ENCODE measurements at places on chromosomes 5 and 9. TPM values are rescaled to one million over a fixed set of nuclear protein-coding genes. Genes with fewer than 3 reads are reported as not detected.

- no peak for ATAC-seq
Measured at GRCh38 chr9:34630402-34631154, 1.7 kb upstream of the ARID3C start.

GRCh38 chr9:69036309-69036708, 757 bp downstream of the FXN start:
- peak; percentile 49 for ATAC-seq

DNA sequence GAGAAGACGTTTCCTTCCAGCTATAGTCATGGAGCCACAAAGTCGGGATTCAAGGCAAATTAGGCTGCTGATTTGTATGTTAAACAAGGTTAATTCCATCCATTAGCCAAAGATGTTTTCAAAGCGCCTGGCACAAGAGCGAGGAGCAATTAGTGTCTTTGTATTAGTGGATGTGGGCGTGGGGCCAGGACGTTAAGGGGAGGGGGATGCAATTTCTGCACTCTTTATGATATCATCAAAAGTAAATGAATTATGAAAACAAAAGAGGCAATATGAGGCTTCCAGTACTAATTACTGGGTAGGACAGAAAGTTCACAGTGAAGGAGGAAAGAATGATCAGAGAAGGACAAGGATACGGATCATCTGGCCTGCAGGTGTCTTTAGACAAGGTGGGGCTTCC, 230.9 kb upstream of the MSX2 start:
- ATAC-seq, result no peak

Gene CDKN2A
- total RNA-seq, result 6.4 TPM

DNA sequence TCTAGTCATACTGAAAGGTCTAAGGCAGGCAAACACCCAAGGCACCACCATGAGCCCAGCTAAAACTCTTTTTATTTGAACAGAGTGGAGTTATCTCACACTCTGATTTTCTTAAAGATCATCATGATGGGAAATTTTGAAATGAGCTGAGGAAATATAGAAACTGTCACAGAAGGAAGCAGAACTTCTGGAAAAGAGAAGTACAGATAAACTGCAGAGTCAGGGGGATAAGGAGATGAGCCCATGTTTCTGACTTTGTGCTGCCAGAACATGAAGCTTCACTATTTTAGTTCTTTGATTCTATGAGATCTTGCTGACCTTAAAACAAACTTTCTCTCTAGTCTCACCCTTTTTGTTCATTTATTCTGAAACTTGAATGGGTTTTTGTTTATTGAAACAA, 406.5 kb upstream of the EDIL3 start:
- ATAC-seq, result no peak

DNA sequence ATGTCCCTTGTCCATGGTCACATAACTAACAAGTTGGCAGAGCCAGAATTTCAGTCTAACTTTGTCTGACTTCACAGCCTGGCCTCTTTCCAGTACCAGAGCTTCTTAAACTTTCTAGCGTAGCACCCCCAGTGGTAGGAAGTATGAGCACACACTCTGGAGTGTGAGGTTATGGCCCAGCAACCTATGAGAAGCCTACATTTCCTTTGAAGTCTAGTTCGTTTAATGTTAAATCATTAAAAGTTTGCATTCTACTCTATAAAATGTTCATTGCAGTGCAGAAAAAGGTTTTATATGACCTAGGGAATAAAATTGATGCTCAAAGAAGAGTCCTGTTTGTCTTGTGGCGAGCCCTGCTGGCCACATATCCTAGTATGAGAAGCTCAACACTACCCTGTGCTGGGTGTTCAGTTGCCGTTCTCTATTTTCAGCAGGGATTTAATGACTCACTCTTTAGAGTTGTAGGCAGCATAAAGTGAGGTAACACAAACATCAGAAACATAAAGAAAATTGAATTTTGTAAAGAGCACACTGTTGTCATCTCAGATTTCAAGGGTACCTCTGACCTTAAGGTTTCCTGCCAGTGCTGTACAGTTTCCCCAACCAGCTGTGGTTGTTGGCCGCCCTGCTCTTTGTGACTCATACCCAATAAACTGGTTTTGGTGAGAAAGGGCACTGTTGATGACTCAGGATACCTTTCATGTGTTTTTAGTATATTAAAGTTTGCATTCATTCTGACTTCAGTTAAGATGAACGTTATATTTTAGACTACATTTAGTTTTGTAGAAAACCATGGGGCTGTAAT, 14.3 kb downstream of the MCCC2 start:
- peak; percentile 94 for ATAC-seq

DNA sequence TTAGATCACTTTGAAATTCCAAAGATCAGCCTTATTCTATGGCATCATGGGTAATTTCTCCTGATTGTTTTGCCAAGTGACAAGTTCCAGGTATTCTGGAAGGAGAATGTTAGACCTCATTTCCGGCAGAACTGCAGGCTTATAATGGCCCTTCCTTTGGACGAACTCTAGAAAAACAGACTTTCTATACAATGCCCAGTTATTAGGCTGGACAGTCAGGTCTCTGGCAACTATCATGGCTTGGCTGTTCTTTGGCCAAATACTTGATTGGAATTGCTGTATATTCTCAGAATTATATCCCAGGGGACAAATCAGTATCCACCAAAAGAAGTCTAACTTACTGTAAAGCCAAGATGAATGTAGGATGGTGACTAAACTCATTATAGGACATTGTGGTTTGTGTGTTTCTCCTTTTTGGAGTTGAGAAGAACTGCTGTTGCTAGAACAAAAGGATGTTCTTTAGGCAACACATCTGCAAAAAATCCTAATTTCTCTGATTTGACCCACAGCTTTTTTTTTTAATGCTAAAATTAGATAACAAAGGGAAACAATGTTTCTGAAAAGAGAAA, 69.0 kb downstream of the ADAMTSL1 start:
- ATAC-seq, result no peak

- peak; percentile 74 for ATAC-seq
Measured at GRCh38 chr5:94577466-94578245, 40.7 kb downstream of the KIAA0825 start.

- no peak for ATAC-seq
Measured at GRCh38 chr5:3197304-3198073, 398.1 kb upstream of the IRX1 start.

- ATAC-seq, result no peak
Measured at GRCh38 chr9:137389428-137389746, 33.6 kb downstream of the EXD3 start.

Gene TMEM215
- total RNA-seq, result not detected

Gene FGFR4
- 2.4 TPM for total RNA-seq

DNA sequence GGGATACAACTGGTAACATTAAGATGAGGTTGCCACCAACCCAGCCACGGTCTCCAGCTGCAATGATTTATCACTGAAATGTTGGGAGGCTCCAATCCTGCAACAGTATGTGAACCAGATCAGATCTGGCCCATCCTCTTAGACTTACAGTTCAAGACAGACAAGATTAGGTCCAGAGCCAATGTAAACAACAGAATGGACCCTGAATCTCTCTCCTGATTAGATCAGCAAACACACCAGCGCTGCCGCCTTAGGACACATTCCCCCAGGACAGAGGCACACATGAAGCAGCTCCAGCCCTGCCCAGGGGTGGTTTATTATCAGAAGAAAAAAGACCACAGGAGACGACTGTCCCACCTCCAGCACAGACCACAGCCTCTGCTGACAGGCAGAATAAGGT, 82.1 kb downstream of the SLIT3 start:
- ATAC-seq, result no peak

DNA sequence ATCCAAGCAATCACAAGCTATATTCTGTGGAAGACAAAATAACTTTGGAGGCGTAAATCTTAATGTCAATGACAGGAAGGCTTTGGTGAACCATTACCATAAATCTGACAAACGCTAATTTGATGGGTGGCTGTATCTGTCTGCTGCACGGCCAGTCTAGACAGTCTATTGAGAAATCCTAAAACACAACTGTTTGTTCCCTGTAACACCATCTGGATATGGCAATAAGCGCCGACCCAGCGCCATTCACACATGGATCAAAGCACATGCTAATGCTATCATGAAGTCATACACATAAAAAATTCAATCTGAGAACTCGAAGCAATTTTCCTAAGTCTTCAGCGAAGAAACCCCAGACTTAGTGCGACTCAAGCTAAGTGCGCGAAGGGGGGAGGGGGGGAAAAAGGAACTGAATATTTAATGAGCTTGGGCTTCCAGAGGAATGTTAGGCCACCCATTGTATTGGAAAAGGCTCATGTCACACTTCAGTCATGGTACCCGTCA, 95.1 kb downstream of the ARL15 start:
- no peak for ATAC-seq

- ATAC-seq, result no peak
Measured at GRCh38 chr9:76718166-76718565, 46.1 kb upstream of the PCA3 start.

Gene HRCT1
- not detected for total RNA-seq

DNA sequence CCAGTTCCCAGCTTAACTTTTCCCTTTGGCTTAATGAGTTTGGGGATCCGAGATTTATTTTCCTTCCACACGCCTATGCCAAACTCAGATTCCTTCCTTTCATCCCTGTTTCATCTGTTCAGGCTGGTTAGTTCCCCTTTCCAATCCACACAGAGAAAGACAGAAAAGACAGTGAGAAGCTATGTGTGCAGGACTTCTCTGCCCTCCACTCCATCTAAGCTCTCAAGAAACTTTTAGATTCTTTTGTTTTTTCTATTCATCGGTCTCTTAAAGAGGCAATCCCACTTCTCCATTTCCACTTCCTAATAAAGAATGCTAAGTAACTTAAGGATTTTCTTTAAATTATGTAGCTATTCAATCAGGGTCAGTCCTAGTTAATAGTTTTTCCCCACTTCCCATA, 11.2 kb downstream of the ITGA1 start:
- no peak for ATAC-seq

Gene EIF4EBP3
- total RNA-seq, result 8.9 TPM

GRCh38 chr5:11415751-11416150, 488.5 kb downstream of the CTNND2 start:
- ATAC-seq, result no peak

Gene PROB1
- total RNA-seq, result 6.4 TPM

Gene IFNA2
- not detected for total RNA-seq

GRCh38 chr5:23372177-23372576, 135.2 kb upstream of the PRDM9 start:
- no peak for ATAC-seq

DNA sequence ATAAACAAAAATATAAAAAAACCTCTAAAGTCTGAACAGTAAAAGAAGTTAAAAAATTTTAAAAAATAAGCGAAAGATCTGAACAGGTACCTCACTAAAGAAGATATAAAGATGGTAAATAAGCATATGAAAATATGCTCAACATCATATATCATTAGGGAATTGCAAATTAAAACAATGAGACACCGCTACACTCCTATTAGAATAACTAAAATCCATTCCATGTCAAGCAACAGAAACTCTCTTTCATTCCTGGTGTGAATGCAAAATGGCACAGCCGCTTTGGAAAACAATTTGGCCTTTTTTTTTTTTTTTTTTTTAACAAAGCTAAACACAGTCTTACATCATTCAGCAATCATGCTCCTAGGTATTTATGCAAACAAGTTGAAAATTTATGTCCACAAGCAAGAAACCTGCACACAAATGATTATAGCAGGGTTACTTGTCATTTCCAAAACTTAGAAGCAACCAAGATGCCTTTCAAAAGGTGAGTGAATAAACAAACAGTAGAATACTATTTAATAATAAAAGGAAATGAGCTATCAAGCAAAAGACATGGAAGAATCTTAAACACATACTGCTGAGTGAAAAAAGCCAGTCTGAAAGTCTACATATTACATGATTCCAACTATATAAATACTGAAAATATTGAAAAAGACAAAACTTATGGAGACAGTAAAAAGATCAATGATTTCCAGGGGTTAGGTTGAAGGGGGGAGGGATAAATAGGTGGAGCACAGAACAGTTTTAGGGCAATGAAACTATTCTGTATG, 22.1 kb downstream of the ANXA1 start:
- ATAC-seq, result no peak

DNA sequence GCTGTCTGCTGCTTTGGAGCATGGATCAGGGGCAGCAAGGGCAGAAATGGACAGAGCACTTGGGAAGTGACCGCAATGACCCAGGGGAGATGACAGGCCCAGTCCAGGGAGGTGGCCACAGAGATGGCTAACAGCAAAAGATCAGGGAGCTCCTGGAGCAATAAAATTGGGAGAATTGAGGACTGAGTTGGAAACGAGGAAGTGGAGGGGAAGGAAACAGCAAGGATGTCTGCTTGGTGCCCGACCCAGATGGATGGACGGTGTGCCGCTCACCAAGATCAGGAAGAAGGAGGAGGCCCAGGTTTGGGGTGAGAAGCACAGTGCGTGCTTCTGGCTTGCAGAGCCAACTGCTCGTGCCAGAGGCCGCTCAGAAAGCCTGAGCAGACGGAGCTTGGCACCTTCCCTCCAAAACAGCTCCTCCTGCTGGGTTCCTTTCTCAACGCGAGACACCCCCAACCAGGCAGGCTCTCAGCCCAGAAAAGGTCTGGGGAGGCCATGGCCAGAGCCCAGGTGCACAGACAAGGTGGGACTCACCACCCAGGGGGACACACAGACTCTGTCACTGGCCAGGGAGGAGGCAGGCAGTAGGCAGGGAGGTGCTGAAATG, 1.7 kb upstream of the SLC34A1 start:
- ATAC-seq, result no peak

- ATAC-seq, result no peak
Measured at GRCh38 chr5:144089401-144090021, 80.9 kb downstream of the YIPF5 start.

Gene SLC6A19
- not detected for total RNA-seq

DNA sequence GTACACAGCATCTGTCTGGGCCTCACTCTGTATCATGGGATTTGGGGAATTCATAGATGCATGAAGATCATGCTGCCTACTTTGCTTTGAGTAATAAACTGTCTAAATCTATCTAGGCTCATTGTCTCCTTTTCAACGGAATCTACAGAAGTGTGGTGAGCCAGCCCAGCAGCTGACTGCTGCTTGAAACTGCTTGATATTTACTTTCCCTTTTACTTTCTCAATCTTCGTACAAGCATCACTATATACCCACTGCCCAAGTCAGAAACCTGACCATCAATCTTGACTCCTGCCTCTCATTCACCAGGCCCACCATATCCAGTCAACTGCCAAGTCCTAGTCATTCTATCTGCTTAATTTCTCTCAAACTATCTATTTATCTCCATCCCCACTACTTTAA, 142.9 kb downstream of the NR2F1-AS1 start:
- ATAC-seq, result no peak

Gene LAMC3
- total RNA-seq, result 0.45 TPM

DNA sequence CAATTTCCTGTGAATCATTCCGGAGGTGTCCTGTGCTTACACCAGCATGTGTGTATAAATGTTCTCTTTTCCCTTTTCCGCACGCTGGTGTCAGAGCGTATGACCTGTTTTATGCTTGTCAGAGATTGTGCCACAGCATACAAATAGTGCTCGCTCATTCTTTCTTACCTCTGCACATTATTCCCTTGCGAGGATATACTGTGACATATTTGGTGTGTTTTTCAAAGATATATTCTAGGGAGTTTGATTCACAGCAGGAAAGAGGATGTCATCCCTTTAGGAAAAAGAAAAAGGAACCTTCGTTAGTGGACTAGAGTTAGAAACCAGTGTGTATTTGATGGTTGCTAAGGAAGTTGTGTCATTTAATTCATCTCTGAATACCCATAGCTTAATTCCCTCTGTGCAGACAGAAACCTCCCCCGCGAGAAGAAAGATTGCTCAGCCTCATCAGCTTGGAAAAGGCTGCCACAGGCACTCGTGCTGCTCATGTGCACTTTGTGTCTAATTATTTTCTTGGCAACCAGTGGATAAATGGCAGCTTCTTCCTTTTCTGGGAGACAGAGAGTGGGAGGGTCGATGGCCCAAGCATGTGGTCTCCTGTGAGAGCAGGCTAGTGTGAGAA, 14.7 kb upstream of the CCIN start:
- no peak for ATAC-seq

- ATAC-seq, result no peak
Measured at GRCh38 chr5:4043135-4043534, 447.5 kb downstream of the IRX1 start.

Data from activated T-helper 17 cell treated with anti-CD3 and anti-CD28 coated beads, Interleukin-2, amount 50 U/mL, for 72 hours (primary cell).